Iris pigment epithelial cell (primary cell): ENCODE measurements at places on chromosomes 12 and 14.

GRCh38 chr14:98599082-98599481 lies 672.9 kb downstream of the BCL11B start:
- DNase-seq, result no peak

DNA sequence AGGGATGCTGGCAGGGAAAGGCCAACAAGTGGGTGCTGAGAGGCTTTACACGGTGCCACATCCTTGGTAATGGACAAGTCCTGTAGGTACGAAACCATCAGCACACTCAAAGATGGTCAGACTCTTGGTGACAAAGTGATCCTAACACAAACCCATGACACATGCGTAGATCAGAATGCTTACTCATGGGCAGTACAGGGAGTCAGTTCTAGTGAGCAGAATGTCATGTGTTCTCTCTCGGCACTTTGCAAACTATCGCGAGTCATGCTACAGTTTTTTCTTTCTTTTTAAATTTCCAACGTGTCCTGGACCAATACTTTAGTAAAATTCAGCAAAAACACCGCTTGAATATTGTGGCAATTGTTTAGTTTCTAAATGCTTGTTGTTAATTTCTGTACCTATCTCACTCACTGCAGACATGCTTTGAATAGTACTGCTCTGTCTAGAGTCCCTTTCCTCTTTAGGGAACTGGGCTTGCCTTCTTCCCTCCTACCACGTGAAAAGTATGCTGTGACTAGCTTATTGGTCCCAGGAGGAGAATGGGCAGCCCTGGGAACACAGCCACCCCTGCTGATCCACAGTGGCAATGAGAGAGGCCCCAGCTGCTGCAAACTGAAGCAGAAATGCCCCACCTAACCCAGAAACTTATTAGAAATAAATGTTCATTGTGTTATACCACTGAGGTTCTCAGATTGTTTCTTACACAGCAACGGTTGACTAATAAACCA lies 62.4 kb downstream of the UBR7 start:
- DNase-seq, result peak; percentile 83

GRCh38 chr12:1869145-1869544 lies 48.8 kb downstream of the LRTM2 start:
- DNase-seq, result no peak

- DNase-seq, result no peak
These were observed 52.4 kb downstream of the LMNTD1 start for GRCh38 chr12:25500651-25501050.
